ENCODE measurements at places on chromosomes 1 and 21. TPM values are rescaled to one million over a fixed set of nuclear protein-coding genes. Genes with fewer than 3 reads are reported as not detected.

DNA sequence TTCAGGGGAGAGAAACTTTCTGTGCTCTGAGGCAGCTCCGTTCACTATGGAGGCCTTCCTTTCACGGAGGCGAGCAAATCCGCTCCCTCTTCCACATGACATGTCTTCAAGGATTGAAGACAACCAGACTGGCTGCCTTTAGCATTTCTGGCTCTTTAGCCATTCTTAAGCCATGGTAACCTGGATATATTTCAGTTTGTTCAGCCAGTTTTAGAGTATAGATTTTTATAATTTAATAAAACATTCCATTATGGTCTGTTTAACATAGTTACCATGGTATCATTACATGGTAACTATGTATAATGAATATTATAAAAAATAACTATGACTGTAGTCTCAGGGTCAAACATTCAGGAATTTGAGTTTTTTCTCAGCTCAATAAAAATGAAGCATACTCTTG is 54.2 kb upstream of the NFIA start:
- DNase-seq, result no peak
- H3K36me3 ChIP-seq, result no peaks in the 10 kb centered on the region
- H3K4me1 ChIP-seq, result no peaks in the 10 kb centered on the region
- H3K27ac ChIP-seq, result no peak overlapping the region
- no peaks in the 10 kb centered on the region for H3K27me3 ChIP-seq

GRCh38 chr1:30467101-30467500 is 256.3 kb downstream of the MATN1 start:
- no peak overlapping the region for H3K4me3 ChIP-seq
- DNase-seq, result peak; percentile 55
- no peaks in the 10 kb centered on the region for H3K27me3 ChIP-seq
- H3K36me3 ChIP-seq, result no peaks in the 10 kb centered on the region

- DNase-seq, result no peak
- no peak overlapping the region for H3K4me3 ChIP-seq
- H3K27ac ChIP-seq, result no peak overlapping the region
- peaks cover 6% of the 10 kb centered on the region for H3K4me1 ChIP-seq
- H3K27me3 ChIP-seq, result no peaks in the 10 kb centered on the region
- H3K36me3 ChIP-seq, result no peaks in the 10 kb centered on the region
Observed at GRCh38 chr1:55612988-55613387, 397.8 kb upstream of the USP24 start.

Gene KIRREL1
- 12.5 TPM for total RNA-seq

GRCh38 chr1:237756304-237756967 is 134.3 kb downstream of the ZP4 start:
- no peaks in the 10 kb centered on the region for H3K36me3 ChIP-seq
- no peak overlapping the region for H3K4me3 ChIP-seq
- no peaks in the 10 kb centered on the region for H3K27me3 ChIP-seq

Gene PTPN7
- not detected for total RNA-seq

Gene DEGS1
- 661 TPM for total RNA-seq

Gene E2F2
- total RNA-seq, result 12.9 TPM

GRCh38 chr1:53896635-53897229 is 2.7 kb downstream of the DIO1 start:
- no peak for DNase-seq
- H3K27me3 ChIP-seq, result no peaks in the 10 kb centered on the region
- no peak overlapping the region for H3K4me3 ChIP-seq
- no peak overlapping the region for H3K27ac ChIP-seq
- no peaks in the 10 kb centered on the region for H3K36me3 ChIP-seq

DNA sequence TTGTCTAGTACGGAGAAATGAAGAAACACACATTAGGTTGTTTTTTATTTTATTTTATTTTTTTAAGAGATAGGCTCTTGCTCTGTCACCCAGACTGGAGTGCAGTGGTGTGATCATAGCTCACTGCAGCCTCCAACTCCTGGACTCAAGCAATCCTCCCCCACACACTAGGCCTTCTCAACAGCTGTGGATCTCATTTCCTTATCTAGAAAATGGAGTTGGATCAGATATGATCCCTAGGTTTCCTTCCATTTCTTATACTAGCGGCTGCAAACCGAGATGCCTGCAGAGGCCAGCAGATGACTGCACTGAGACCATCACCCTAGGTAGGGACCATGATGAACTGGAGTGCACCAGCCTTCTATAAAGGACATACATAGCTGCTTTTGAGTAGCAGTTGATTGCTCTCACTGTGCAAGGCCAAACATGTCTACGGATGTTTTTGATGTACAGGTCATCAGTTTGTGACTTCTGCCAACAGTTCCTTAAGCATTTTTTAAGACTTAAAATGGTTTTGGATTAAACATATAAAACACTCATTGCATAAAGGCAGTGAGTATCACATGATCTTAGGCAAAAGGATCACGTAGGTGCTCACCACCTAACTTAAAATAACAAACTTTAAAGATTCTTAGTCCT is 11.4 kb upstream of the KLHL12 start:
- H3K27me3 ChIP-seq, result no peaks in the 10 kb centered on the region
- peaks cover 36% of the 10 kb centered on the region for H3K36me3 ChIP-seq
- H3K27ac ChIP-seq, result no peak overlapping the region
- no peak overlapping the region for H3K4me3 ChIP-seq
- peaks cover 21% of the 10 kb centered on the region for H3K4me1 ChIP-seq
- no peak for DNase-seq

- H3K4me3 ChIP-seq, result no peak overlapping the region
- peaks cover 17% of the 10 kb centered on the region for H3K4me1 ChIP-seq
- no peaks in the 10 kb centered on the region for H3K36me3 ChIP-seq
- H3K27me3 ChIP-seq, result no peaks in the 10 kb centered on the region
Observed at GRCh38 chr1:119554183-119554582, 47.2 kb downstream of the HSD3B1 start.

Gene F3
- total RNA-seq, result 36.5 TPM

- H3K4me1 ChIP-seq, result no peaks in the 10 kb centered on the region
- H3K36me3 ChIP-seq, result no peaks in the 10 kb centered on the region
- no peak for DNase-seq
- no peaks in the 10 kb centered on the region for H3K27me3 ChIP-seq
- H3K27ac ChIP-seq, result no peak overlapping the region
Observed at GRCh38 chr1:83631851-83632250, 367.1 kb downstream of the TTLL7 start.

GRCh38 chr21:32120230-32120629 is 158.6 kb downstream of the MIS18A start:
- H3K36me3 ChIP-seq, result no peaks in the 10 kb centered on the region
- H3K27ac ChIP-seq, result no peak overlapping the region
- H3K4me1 ChIP-seq, result no peaks in the 10 kb centered on the region
- H3K27me3 ChIP-seq, result no peaks in the 10 kb centered on the region
- DNase-seq, result no peak

DNA sequence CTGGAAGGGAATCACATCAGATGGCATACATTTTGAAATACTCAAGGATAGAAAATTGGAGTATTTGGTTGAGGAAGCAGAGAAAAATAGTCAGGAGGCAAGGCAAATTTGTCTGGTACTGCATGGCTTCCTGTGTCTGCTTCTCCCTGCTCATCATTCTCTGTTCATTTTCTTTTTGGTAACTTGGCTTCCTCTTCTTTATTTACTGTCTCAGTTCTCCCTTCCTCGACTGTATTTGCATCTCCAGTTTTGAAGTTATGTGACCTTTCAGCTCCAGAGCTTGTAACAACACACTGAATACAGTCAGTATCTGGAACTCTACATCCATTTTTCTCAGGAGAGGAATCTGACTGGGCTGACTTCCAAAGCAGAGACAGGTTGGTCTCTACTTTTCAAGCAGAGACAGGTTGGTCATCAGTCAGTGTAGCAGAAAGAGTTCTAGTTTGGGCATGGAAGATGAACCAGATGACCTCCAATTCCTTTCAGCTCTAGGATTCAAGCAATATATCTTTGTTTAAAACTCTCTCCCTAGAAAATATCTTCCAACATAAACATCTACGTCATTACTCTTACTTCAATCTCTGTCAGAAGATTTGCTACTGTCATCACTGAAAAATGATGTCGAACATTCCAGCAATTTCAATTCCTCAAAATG is 571.2 kb downstream of the ADGRL2 start:
- H3K36me3 ChIP-seq, result no peaks in the 10 kb centered on the region
- no peak for DNase-seq
- no peak overlapping the region for H3K4me3 ChIP-seq
- H3K4me1 ChIP-seq, result no peaks in the 10 kb centered on the region
- H3K27ac ChIP-seq, result no peak overlapping the region

DNA sequence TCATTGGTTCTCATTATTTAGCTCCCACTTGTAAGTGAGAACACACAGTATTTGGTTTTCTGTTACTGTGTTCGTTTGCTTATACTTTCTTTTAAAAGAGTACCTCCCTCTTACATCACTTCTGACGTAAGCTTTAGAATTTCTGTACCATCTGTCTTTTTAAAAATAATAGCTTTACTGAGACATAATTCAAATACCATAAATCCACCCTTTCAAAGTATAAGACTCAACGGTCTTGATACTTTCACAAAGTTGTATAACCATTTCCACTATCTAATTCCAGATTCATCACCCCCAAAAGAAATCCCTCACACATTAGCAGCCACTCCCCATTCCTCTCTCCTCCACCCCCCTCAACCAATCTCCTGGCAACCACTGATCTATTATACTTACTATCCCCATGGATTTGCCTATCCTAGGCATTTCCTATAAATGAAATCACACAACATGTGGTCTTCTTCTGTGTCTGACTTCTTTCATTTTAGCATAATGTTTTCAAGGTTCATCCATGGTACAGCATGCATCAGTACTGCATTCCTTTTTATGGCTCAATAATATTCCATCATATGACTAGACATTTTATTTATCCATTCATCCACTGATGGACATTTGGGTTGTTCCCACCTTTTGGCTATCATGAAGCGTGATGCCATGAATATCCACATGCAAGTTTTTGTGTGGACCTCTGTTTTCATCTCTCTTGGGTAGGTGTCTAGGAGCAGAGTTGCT is 104.7 kb downstream of the HLCS start:
- H3K36me3 ChIP-seq, result no peaks in the 10 kb centered on the region
- no peaks in the 10 kb centered on the region for H3K27me3 ChIP-seq
- DNase-seq, result no peak
- H3K4me3 ChIP-seq, result no peak overlapping the region
- no peaks in the 10 kb centered on the region for H3K4me1 ChIP-seq
- no peak overlapping the region for H3K27ac ChIP-seq
